ENCODE measurements at places on chromosomes 3 and 15. TPM values are rescaled to one million over a fixed set of nuclear protein-coding genes. Genes with fewer than 3 reads are reported as not detected.

The SERINC4 gene
- 0.31 TPM for total RNA-seq

The IFT122 gene
- 49.7 TPM for total RNA-seq

The TMEM207 gene
- not detected for total RNA-seq

The ARHGAP31 gene
- total RNA-seq = 85.6 TPM

The EEF1AKMT4 gene
- 1.3 TPM for total RNA-seq

The CYP19A1 gene
- 24.0 TPM for total RNA-seq

The SPINK8 gene
- not detected for total RNA-seq

The ELP6 gene
- 21.0 TPM for total RNA-seq

The SPINT1 gene
- 4.0 TPM for total RNA-seq

The SLC6A6 gene
- total RNA-seq = 37.5 TPM

The KNG1 gene
- not detected for total RNA-seq

The KBTBD13 gene
- total RNA-seq = 0.27 TPM

The LIPC gene
- total RNA-seq = 24.4 TPM

The WDR76 gene
- total RNA-seq = 5.1 TPM

The CLRN1 gene
- not detected for total RNA-seq

The CCR2 gene
- total RNA-seq = 3.7 TPM

The TGM5 gene
- not detected for total RNA-seq

The CD200 gene
- 23.8 TPM for total RNA-seq

The UCN2 gene
- total RNA-seq = not detected

The PAQR5 gene
- 6.5 TPM for total RNA-seq

The FGD5 gene
- total RNA-seq = 57.4 TPM

The GNAT1 gene
- not detected for total RNA-seq

The NPAP1 gene
- total RNA-seq = not detected

The CHST14 gene
- total RNA-seq = 13.5 TPM

The SLC7A14 gene
- total RNA-seq = 0.04 TPM

The TAMM41 gene
- total RNA-seq = 30.6 TPM

The UNC45A gene
- total RNA-seq = 56.8 TPM

The PARP15 gene
- 3.3 TPM for total RNA-seq

The PLA2G4D gene
- not detected for total RNA-seq

The WDR93 gene
- total RNA-seq = not detected

The A4GNT gene
- total RNA-seq = not detected

The TMEM212 gene
- total RNA-seq = not detected

The COLQ gene
- total RNA-seq = 6.3 TPM

The NECTIN3 gene
- total RNA-seq = 37.8 TPM

The NR2E3 gene
- not detected for total RNA-seq

The NR1I2 gene
- total RNA-seq = not detected

The SFMBT1 gene
- 12.0 TPM for total RNA-seq

The ANKUB1 gene
- 2.8 TPM for total RNA-seq

The SYNPR gene
- not detected for total RNA-seq

The ITGA11 gene
- 10.3 TPM for total RNA-seq

The MYL3 gene
- 3.3 TPM for total RNA-seq

The FMN1 gene
- 10.0 TPM for total RNA-seq

The SNRPA1 gene
- 43.8 TPM for total RNA-seq

The TTLL13 gene
- 0.71 TPM for total RNA-seq

The RHOV gene
- total RNA-seq = 0.22 TPM

The SLC28A1 gene
- total RNA-seq = 0.45 TPM

The ST3GAL6 gene
- 25.1 TPM for total RNA-seq

The TRIM42 gene
- not detected for total RNA-seq

The SI gene
- not detected for total RNA-seq

The PFKFB4 gene
- total RNA-seq = 7.9 TPM

The TMC3 gene
- total RNA-seq = 0.13 TPM

The LAMB2 gene
- 515 TPM for total RNA-seq

The PTH1R gene
- total RNA-seq = 6.6 TPM
